ENCODE measurements at places on chromosomes 12 and 14. TPM values are rescaled to one million over a fixed set of nuclear protein-coding genes. Genes with fewer than 3 reads are reported as not detected.

Gene SLCO1C1
- polyA plus RNA-seq: 0.60 TPM

Gene NINJ2
- polyA plus RNA-seq: 1.4 TPM

Gene TC2N
- polyA plus RNA-seq: 12.0 TPM

Gene MYF5
- polyA plus RNA-seq: not detected

Gene RAD51AP1
- 31.4 TPM for polyA plus RNA-seq

Gene ACIN1
- polyA plus RNA-seq: 219 TPM

Gene KRT82
- not detected for polyA plus RNA-seq

Gene FGFR1OP2
- 71.5 TPM for polyA plus RNA-seq

GRCh38 chr12:22238211-22238610 is 96.3 kb downstream of the ST8SIA1 start:
- DNase-seq: no peak

GRCh38 chr14:104080376-104081260 is 4.9 kb upstream of the ASPG start:
- DNase-seq: no peak

- no peak for DNase-seq
Measured at GRCh38 chr14:53493860-53494259, 340.7 kb upstream of the DDHD1 start.

DNA sequence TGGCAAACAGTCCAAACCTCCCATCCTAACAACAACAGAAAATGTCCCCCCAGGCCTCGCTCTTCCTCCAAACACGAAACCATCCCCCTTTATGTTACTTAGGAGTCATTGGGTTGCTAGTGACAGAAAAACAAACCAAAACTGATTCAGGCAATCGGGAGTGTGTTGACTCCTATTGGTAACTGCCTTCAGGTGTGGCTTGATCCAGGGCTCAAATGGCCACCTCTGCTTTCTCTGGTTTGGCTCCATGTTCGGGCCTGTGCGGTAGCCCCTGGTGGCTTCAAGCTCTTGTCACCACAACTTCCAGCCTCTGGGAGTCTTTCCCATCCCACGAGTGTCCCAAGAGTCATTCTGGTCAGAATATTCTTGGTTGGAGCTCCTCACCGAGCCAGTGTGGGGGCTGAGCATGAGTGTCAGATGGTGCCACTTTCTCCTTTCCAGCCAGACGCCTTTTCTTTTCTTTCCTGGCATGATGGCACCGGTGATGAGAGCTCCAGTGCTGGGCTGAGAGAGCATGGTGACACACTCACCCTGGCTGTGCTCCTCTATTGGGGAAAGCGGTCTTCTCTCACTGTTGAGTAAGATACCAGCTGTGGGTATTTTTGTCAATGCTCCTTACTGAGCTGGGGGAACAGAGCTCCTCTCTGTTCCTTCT is 38.6 kb downstream of the NOC4L start:
- no peak for DNase-seq

- no peak for DNase-seq
Measured at GRCh38 chr12:13147688-13148484, 44.4 kb upstream of the GSG1 start.

GRCh38 chr14:91885113-91885712 is 17.9 kb upstream of the TC2N start:
- DNase-seq: no peak

GRCh38 chr12:99387661-99388060 is 259.9 kb upstream of the GARIN6 start:
- no peak for DNase-seq

DNA sequence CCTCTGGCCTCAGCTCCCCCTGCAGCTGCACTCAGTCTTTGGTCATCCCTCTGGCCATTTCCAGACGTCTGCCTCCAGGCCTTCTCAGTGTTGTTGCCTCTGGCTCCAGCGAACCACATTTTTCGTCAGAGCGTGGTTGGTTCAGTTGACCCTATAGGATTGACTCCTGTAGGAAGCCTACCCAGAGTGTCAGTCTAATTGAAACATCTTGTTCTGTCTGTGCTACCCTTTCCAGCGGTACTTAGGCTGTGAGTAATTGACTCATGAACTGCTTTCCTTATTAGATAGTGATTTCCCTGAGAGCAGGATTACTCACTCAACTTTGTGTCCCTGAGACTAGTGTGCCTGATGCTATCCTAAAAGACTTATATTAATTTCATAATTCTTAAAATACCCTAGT is 373.2 kb downstream of the ATP23 start:
- no peak for DNase-seq

DNA sequence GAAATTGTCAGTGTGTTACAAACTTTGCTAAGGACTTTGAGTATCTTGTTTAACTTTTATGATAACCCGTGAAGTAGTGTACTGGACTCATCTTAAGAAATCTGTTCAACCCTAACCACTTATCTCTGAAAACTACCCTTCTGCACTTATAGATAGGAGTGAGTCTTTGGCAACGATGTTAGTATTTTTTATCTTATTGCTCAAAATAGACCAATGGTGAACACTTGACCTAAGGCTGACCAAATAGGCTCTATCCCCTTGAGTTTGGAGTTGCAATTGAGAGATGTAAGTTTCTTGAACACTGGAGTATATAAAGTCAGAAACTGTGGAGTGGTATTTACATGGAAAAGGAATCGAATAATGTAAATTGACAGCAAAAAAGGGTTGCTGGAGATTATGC is 786.1 kb downstream of the TMTC2 start:
- no peak for DNase-seq

GRCh38 chr12:11563785-11564739 is 85.4 kb upstream of the ETV6 start:
- DNase-seq: no peak

DNA sequence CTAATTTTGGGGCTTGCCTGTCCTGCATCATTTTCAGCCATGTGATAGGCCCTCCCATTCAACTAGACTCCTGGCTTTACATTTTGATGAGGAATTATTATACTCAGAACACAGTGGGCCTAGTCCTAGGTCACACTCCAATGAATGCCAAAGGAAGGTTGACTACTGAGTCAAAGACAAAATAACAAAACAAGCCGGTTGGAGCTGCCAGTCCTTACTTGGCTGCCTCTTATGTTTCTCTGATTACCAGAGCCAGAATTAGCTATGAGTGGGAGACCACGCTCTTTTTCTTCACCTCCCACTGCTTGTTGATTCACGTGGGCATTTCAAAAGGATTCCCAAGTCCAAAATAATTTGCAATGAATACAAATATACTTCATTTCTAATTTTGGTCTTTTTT is 78.1 kb upstream of the USP44 start:
- DNase-seq: no peak

GRCh38 chr12:106332536-106332935 is 25.0 kb upstream of the POLR3B start:
- no peak for DNase-seq

- DNase-seq: no peak
Measured at GRCh38 chr12:31849090-31849687, 110.0 kb upstream of the RESF1 start.

GRCh38 chr14:82725213-82725612 is 1191.6 kb upstream of the SEL1L start:
- DNase-seq: no peak

- no peak for DNase-seq
Measured at GRCh38 chr14:69137843-69138535, 14.9 kb downstream of the DCAF5 start.

- no peak for DNase-seq
Measured at GRCh38 chr12:26188127-26188526, 7.2 kb upstream of the SSPN start.

DNA sequence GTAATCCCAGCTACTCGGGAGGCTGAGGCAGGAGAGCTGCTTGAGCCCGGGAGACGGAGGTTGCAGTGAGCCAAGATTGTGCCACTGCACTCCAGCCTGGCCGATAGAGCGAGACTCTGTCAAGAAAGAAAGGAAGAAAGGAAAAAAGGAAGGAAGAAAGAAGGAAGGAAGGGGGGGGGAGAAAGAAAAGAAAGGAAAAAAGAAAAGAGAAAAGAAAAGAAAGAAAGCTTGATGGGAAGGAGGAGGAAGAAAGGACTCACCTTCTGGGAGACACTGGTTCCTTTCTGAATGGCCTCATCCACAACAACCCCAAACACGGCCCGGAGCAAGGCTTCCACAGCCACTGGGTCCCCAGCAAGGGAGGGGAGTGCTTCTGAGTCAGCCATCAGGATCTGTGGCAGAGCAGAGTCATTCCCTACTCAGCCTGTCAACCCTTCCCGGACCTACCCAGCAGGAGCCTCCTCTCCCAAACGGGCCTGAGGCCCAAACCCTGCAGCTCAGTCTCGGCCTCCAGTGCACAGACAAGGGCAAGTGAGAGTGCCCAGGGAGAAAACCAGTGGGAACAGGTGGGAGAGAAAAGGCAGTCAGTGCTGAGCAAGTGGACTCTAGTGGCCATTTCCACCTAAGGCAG is 7.3 kb upstream of the ZNF740 start:
- no peak for DNase-seq

DNA sequence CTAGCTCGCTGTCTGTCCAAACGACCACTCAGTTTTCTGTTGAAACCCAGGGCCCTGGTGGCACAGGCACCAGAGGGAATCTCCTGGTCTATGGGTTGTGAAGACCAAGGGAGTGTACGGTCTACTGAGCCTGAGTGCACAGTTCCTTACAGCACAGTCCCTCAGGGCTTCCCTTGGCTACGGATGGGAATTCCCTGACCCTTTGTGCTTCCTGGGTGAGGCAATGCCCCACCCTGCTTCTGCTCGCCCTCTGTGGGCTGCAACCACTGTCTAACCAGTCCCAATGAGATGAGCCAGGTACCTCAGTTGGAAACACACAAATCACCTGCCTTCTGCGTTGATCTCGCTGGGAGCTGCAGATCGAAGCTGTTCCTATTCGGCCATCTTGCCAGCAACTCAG is 22.6 kb downstream of the GPHN start:
- no peak for DNase-seq

DNA sequence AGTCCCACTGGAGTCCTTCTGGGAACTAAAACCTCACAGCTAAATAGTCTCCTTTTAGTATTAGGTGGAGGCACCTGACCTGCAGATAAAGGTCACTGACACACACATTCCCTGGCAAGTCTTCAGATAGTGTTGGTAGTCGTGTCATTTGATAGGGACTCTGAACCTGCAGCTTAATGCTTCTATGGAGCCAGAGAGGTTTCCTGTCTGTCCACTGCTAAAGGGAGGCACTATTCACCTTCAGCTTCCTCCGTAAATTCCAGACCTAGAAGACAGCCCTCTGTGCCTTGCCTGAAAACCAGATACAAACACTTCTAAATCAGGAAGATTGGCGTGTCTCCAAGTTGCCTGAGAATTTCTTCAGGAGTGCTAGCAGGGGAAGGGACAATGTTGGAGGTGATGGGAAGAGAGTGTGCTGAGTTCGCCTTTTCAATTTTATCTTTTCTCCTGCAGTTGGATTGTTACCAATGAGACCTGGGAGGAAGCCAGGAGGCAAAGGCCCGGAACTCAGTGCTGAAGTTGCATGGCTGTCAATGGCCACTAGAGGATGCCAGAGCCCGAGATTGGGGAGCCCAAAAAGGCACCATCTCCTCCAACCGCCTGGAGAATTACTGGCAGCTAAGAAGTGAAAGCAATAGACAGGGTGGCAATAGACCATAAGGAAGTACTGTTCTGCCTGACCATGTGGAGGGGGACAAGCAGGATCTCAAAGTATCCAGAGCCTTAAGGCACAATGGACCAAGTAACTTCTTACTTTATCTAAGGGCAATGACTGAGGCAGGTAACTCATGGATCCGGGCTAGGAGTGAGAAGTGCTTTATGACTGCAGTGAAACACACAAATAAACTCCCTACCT is 81.6 kb upstream of the SCAF11 start:
- peak; percentile 33 for DNase-seq

DNA sequence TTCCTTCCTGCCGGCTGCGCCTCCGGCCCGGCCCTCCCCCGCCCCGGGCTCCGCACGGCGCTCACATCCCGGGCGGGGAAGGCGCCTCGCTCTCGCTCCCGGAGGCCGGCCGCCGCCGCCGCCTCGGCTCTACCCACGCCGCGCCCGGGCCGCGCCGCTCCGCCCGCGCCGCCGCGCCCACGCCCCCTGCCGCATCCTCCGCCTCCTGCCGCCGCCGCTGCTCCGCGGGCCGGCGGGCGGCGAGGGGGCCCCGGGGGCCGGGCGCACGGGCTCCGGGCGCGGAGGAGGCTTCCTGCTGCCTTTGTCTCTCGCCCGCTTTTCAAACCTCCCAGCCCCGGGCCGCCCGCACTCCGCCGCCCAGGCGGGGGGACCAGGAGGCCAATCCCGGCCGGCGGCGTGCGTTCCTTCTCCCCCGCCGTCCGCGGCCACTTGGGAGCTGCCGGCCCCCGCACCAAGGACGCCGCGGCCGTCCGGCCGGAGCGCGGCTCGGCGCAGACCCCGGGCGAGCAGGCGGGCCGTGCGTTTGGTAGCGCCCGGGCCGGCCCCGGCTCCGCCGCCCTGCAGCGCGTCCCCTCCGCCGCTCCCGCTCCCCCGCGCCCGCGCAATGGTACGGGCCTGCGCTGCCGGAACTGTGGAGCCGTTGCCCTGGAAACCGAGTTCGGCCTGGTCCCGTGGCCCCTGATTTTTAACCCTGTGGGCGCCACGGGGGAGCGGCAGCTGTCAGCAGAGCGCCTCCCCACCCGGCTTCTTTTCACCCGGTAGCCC is at the start of gene FBXL14:
Gene FBXL14, minus strand, starts transcription at position 321 of the 765 bp plus-strand sequence. CDS start 515 bp downstream, outside the sequence.
- no peak for DNase-seq

- DNase-seq: no peak
Measured at GRCh38 chr14:47020500-47020899, 368.9 kb upstream of the RPL10L start.
